ENCODE measurements at places on chromosomes 5 and 9.

DNA sequence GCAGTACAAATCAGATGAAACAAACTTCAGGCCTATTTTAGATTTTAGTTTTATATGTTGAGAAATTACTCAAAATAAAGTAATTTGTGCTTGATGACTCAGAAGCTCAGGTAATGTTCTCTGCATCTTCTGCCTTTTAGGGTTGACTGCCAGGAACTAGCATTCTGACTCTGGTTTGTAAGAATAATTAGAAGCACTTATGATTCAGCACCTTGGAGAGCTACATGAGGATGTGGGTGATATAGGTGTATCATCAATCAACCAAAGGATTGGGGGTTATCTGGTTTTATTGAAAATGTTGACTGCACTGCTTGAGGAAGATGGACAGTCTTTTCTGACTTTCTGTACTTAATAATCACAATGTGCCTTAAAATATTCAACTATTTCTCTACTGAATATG is 118.7 kb upstream of the SGCD start:
- DNase-seq = no peak

GRCh38 chr9:6552498-6553121 is 92.9 kb downstream of the GLDC start:
- DNase-seq = no peak

DNA sequence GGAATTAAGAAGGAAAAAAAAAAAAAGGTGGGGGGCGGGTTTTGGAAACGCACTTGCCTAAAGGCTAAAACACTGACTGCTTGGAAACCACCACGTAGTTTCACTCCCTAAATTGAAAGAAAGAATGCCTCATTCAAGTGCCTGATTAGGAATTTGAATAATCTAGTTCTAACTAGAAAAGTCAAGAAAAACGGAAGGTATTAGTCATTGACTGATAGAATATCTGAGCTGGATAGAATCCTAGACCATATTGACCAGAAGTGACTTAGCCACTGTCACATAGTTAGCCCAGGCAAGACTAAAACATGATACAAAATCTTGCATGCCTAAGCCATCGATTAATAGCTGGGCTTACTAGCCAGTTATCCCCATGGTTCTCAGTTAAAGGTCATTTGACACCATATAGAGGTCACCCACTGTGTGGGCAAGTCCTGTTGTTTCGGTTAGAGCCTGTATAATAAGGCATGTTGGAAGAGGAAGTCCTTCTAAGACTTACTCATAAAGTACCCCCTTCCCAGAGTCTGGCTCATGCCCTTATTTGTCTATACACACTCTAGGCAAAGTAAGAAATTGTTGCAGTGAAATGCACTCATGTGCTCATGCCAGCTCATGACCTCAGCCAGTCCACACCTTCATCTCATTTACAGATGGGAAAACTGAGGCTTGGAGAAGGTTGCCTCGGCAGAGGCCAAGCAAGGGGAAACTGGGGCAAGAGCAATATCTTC is 40.2 kb downstream of the SH3RF2 start:
- DNase-seq = peak; percentile 28

- no peak for DNase-seq
These were observed 30.2 kb downstream of the PAEP start for GRCh38 chr9:135591506-135592330.

GRCh38 chr5:141560725-141561483 is 57.9 kb downstream of the DIAPH1 start:
- DNase-seq = no peak

DNA sequence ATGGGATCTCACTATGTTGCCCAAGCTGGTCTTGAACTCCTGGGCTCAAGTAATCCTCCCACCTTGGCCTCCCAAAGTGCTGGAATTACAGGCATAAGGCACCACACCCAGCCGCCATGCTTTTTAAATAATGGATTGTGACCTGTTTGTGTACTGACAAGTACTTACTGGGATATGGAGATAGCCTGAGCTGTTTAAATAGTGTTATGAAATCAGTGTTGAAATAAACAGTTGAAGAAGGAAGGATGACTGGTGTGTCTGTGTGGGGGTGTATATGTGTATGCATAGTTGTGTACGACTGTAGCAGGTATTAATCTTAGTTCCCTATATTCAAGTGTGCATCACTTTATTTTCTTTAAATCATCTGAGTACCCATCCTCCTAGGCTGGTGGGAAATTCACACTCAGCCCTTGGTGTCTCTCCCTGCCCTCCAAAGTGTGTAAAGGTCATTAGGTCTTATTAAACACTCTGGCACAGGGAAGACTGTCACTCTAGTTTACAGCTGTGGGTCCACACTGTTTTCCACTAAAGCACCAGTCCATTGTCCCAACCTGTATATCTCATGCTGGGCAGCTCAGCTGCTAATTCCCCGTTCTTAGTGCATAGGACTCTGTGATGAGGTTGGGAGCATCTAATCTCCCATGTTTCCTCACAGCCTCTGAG is 91.0 kb downstream of the SNX18 start:
- DNase-seq = peak; percentile 53

- DNase-seq = no peak
These were observed 407.4 kb downstream of the ENC1 start for GRCh38 chr5:74233091-74233490.

GRCh38 chr5:1511651-1512540 is 11.9 kb downstream of the LPCAT1 start:
- no peak for DNase-seq

DNA sequence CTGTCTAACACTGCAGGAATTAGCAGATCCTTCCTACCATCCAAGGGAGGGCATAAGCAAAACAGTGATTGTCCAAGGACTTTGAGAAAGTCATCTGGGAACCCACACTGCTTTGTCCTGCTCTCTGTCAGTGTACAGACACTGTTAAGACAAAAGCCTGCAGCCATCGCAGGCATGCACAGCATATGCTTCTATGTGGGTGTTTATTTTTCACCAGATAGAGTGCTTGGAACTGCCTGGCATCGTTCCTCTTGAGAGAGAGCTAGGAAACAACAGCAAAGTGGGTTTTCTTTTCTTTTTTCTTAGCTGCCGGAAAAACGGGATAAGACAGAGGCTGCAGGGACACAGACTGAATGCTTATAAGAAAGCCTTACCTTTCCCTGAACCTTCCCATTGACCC is 212.3 kb downstream of the ICE1 start:
- no peak for DNase-seq

GRCh38 chr5:170265522-170265921 is 32.1 kb downstream of the LCP2 start:
- no peak for DNase-seq

GRCh38 chr5:75623846-75624245 is 12.6 kb downstream of the ANKDD1B start:
- no peak for DNase-seq

DNA sequence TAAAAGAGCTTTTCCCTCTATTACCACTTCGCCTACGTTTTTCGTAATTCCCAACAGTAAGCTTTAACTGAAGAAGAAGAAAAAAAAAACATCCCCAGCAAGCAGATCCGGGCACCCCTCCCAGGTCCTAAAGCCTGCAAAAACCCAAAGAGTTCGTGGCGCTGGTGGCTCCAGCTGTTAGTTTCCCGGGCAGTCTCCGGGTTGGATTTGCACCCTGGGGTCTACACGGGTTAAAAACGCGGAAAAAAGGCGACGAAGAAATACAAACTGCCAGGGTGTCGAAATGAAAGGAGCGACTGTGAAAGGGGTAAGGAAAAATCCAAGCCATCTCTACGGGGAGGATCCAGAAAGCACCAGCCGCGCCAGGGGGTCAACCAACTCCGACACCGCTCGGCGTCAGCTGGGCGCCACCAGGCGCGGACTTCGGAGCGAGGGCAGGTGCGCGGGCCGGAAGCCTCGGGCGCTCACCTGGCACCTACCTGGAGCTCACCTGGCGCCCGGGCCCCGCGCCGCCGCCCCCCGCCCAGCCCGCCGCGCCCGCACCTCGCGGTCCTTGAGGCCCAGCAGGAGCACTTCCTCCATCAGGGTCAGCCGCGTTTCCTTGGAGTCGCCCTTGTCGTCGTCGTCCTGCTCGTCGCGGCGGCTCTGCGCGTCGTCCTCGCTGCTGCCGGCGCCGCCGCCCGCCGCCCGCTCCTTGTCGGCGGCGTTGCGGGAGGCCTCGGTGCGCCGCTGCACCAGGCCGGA is 680 bp downstream of the GOLPH3 start:
- DNase-seq = peak; percentile 41
